ENCODE measurements at places on chromosomes 7 and 10.

- no peak for DNase-seq
Observed at GRCh38 chr10:28090506-28090905, 91.6 kb upstream of the ODAD2 start.

DNA sequence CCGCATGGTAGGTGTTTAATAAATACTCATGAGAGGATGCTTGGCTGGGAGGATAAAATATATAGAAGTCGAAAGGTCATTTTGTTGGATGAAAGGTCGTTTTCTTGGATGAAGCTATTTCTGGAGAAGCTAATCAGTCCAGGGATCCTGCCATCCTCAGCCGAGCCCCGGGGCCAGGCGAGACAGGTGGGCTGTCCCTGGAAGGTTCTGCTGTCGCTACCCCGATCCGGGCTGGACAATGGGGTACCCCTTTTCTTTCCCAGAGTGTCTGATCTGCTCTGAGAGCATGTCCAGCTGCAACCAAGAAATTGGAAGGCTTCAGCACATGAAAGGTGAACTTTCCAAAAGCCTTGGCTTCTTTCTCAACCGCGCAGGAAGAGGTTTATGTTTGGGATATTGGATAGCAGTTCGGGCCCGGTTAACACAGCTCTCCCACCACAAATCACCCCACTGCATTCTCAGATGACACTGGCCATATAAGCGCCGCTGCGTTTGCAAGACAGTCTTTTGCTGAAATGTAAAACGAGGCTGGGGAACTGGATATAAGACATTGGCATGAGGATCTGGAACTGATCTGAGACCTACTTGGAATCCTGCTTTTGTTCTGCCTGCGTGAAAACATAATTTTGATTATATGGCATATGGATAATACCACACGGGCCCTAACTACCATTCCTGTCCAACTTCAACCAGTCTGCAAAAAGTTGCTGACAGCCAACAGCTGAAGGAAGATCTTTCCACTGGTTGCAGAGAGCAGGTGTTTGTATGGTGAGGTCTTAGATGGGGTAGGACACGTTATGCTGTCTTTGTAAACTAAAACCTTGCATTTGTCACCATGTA lies 31.2 kb upstream of the MSRB2 start:
- no peak for DNase-seq

- no peak for DNase-seq
Observed at GRCh38 chr7:30824821-30825720, 53.9 kb downstream of the MINDY4 start.

GRCh38 chr7:115637128-115637527 lies 393.4 kb downstream of the TFEC start:
- no peak for DNase-seq

- DNase-seq = no peak
Observed at GRCh38 chr7:123673137-123673732, 17.6 kb downstream of the LMOD2 start.

- no peak for DNase-seq
Observed at GRCh38 chr7:139566075-139566474, 42.6 kb downstream of the CLEC2L start.

GRCh38 chr7:73560109-73560835 lies 2.8 kb upstream of the BCL7B start:
- DNase-seq = peak; percentile 89

- no peak for DNase-seq
Observed at GRCh38 chr10:22222236-22223190, 4.7 kb upstream of the EBLN1 start.

GRCh38 chr7:84452618-84453017 lies 258.0 kb upstream of the SEMA3A start:
- DNase-seq = no peak

DNA sequence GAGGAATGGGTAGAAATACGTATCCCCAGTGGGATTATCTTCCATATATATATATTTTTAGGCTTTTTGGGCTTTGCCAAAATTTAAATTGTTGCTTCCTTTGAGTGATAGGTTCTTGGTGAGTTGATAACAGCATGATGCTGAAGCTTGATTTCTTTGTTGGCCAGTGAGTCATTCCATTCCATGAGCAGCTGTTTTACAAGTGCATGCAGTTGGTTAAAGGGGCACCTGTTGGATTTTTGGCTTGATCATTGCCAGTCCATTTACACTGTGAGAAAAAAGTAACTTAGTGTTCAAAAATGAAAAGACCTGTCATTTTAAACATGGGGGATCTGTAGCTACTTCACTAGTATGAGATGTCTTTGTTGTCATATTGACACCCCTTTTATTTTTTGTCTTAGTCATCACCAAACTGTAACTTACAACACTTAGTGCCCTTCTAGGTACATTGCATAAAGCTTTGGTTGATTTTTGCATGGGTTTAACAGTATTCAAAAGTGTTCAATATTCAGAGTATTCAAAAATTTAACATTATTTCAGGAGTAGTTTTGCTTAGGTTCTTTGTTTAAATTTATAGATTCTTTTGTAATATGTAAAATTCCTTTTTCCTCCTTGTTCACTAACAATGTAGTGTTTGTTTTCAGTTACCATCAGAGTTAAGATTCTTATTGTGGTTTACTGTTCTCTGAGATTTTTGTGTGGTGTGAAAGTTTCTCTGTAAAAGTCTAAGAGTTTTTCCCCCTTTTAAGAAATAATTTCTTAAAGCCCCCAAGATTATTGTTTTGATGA lies 8.8 kb downstream of the AKAP9 start:
- no peak for DNase-seq

DNA sequence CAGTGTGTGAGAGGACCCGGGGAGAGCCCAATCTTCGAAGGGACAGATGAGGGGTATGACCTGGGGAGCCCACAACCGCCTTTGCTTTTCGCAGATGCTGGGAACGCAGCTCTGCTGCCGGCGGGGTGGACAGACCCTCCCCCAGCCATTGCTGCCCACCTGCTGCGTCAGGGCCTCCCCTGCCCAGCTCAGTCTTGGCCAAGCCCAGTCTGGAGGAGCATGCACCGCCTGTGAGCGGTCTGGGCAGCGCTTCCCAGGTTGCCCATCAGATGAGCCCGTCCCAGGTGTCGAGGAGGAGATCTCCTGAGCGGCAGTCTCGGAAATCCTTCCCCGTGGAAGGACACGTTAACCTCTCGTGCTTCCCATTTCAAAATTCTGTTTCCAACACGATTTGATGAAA lies 17.3 kb upstream of the AP5Z1 start:
- no peak for DNase-seq

DNA sequence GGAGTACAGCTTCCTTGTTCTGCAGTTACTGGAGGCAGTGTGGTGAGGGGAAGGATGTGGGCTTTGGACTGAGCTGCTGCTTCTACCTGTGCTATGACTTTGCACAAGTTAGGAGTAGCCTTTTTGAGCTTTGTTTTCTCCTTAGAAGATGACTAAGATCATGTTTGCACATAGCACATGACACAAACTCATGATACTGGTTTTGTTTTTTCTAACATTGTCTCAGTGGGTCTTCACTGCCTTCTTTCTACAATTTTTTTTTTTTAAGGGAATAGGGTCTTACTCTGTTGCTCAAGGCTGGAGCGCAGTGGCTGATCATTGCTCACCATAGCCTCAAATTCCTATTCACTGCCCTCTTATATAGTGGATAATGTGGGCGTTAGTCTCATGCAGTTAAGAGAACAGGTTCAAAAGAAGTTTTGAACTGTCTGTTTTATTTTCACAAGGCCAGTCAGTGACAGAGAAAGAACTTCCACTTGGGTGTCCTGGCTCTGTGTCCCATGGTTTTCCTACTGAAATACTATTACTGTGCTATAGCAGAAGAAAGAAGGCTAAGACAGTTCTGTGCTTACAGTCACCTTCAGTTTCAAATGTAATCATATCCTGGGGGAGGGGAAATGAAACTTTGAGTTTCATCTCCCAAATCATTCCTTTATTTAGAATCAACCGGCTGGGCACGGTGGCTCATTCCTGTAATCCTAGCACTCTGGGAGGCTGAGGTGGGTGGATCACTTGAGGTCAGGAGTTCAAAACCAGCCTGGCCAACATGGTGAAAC lies 72.0 kb downstream of the KAT6B start:
- no peak for DNase-seq

- no peak for DNase-seq
Observed at GRCh38 chr7:30645661-30646060, 36.6 kb downstream of the CRHR2 start.

DNA sequence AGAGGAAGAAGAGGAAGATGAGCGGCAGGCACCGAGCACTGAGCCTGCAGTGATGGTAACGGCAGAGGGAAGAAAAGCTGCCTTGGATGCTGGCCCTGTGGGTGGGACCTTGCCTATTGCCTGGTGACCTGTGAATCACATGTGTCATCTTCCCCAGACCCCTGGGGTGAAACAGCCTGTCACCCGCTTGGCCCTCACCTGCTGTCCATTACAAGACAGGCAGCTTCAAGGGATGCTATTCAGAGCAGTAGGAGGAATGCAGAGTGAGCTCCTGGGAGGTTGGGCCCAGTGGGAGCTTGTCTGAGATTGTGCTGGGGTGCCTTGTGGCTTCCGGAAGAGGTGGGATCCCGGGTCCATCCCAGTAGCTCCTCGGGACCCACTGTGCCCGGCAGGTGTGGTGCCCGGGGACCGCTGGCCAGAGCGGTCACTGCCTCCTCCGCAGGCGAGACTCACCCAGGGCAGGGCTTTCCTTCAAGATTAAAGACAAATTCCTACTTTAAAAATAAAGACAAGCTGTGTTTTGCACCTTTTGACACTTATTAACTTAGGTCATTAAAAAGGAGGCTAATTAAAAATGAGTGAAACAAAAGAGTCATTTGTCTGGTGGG lies 440.2 kb upstream of the MKI67 start:
- no peak for DNase-seq

GRCh38 chr10:17476073-17476472 lies 21.7 kb upstream of the ST8SIA6 start:
- DNase-seq = no peak

- DNase-seq = no peak
Observed at GRCh38 chr7:43135129-43135528, 22.7 kb downstream of the HECW1 start.

DNA sequence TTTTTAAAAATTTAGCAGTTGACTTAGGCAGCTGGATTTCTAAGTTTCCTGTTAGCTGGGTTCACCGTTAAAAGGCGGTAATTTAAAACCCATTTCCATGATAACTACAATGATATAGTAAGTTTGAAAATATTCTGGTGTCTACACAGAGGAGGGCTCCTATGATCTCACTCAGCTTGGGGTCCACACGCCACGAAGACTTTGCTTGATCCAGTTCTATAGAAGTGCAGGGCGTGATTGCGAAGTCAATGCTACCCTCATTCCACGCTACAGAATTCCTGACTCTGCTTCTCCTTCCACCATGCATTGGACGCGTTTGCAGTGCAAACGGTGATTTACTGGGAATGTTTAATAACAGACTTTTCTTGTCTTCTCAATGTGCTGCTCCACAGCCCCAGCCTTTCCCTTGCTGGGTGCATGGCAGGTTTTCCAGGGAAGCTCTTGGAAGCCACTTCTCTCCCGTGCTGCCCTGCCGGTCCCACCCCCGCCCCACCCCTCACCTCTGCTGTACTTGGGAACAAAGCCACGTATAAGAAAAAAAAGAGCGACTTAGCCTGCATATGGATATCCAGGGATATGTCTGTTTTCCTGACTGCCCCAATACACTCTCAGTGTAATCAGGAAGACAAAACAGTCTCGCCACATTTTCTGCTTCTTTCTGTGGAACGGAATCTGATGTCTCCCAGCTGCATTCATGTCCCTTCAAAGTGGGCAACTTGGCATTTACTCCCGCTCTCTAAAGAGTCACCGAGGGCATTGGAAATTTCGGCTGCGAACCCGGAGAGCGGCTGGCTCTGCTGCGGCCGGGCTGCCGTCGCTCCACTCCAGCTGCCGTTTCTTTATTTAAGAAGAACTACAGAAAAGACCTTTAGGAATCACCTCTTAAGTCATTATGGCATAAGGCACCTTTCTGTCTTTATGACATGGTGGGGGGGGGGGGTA lies 434.4 kb upstream of the MGMT start:
- DNase-seq = no peak

DNA sequence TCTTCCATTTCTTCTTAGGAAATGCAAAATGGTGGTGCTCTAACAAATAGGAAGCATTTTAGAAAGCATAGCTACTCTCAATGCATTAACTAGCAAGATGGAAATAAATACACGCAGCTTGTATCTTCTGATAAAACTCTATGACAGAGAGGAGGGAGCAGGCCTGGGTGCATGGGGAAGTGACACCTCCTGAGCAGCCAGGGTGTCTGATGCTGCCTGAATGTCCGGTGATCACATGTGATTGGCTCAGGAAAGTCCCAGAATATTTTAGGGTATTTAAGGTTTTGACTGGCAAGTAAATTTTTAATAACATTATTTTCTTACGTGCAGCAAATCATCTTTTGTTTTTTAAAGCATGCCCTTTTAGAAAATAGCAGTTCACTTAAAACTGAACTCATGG lies 261.0 kb upstream of the KLF6 start:
- DNase-seq = no peak

DNA sequence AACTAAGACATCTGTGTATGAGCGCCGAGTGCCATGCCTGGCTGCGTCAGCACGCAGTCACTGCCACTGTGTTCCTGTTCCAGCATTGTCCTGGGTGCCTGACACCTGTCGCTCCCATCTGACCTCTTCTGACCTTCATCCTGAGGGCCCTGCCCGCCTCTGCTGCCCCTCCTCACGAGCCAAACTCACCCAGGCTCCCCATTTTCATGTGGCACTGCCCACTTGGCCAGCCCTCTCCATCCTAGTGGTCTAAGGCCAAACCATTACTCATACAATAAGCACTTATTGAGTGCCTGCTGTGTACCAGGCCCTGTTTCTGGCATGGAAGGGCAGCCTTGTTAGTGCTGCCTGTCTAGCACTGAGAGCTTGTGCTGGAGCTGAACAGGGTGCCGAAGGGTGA lies 77.2 kb upstream of the PCBD1 start:
- no peak for DNase-seq

DNA sequence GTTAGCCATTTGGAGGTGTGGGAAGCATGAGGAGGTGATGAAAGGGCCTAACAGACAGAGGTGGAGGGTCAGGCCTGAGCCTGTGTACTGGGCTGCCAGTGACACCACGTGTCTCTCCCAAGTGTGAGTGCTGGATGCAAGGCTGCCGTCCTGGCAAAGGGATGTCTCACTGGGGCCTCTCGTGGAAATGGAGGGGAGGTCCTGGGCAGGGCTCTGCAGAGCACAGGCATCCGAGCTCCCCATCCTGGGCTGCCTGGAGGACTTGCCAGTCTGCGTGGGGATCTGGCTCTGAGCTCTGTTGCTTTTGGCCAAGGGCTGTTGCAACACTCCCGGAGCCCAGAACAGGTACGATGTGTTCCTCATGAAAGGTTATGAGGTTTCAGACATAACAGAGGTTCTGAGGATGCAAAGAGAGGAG lies 77.3 kb downstream of the GRK5 start:
- DNase-seq = no peak

GRCh38 chr7:104643587-104644217 lies 315.3 kb downstream of the LHFPL3 start:
- DNase-seq = peak; percentile 22

- DNase-seq = no peak
Observed at GRCh38 chr10:121188005-121188404, 336.8 kb downstream of the WDR11 start.

DNA sequence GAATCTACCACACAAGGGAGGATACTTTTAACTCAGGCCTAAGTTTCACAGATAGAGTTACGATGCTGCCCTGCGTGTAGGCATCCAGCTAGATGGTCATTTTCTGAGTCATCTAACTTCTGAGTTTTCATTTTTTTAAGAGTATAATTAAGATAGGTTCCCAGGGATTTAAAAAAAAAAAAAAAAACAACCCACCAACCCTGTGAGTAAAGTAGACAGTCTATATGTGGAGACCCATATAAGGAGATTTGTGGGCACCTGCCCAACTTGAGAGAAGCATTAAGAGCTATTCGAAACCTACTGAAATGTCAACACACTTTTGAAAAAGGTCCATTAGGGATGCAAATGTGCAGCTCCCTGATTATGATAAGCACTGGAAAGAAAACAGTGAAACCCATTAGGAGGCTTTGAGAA lies 257.3 kb downstream of the TRIL start:
- no peak for DNase-seq

GRCh38 chr10:95306851-95307250 lies 16.0 kb upstream of the PDLIM1 start:
- no peak for DNase-seq
